ENCODE measurements at places on chromosomes 13 and 19.
A peak's percentile ranks its signal among the peaks of the same experiment; 100 is the strongest.

- DNase-seq: no peak
Observed at GRCh38 chr19:41426952-41427646, at the start of gene B3GNT8. B3GNT8 (minus strand) TSS chr19:41427374; CDS start chr19:41426778, 596 bp downstream.

GRCh38 chr13:113812178-113813040, 51.5 kb downstream of the GAS6 start:
- DNase-seq: no peak

GRCh38 chr13:98405107-98405571, 171.8 kb downstream of the STK24 start:
- DNase-seq: no peak

GRCh38 chr19:54029930-54030490, 33.7 kb downstream of the VSTM1 start:
- peak; percentile 59 for DNase-seq

GRCh38 chr19:2834294-2834871, 6.9 kb upstream of the ZNF555 start:
- no peak for DNase-seq

GRCh38 chr13:114112231-114112825, 20.1 kb downstream of the RASA3 start:
- DNase-seq: no peak

DNA sequence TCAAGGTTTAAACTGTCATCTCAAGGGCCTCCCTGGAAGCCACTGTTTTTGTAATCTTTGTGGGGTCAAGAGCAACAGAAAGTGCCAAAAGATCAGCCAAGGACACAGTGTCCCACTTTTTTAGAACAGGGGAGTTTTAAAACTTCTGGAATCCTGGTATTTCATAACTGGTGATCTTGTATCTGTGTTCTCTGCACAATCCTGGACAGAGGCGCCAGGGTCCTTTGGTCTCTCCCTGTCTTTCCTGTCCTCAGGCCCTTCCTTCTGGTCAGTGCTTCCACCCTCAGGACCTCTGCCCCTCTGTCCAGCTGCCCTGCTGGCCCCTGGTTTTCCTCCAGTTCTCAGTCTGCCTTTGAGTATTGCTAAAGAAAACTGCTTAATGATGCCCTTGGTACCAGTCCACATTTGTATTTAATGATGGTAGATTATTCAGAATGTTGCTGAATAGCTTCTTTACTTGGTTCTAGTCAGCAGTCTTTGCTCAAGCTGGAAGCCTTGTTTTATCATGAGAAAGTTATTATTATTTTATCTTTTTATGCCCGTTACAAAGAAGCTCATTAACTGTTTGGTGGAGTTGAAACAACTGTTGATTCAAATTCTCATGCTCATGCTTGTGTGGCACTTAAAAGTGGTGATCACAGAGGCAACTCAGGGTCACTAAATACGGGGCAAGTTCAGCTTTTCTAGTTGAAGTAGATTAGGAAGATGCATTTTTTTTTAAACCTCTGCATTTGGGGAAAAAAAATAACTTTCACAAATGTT, 47.5 kb downstream of the WASF3 start:
- DNase-seq: no peak

DNA sequence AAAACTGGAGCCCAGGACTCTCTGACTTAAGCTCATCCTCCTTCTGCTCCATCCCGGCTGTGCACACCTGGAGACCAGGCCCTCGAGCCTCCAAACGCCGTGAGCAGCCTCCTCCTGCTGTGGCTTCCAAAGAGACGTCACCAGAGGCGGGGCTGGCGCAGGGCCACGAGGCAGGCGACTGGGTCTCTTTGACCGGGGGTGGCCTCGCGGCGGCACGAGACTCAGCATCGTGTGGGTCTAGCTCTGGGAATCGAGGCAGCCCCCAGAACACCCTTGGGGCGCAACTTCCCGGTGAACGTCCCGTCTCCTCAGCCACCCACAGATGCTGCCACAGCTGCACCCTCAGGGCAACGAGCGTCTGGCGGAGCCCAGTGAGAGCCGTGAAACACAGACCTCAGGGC, 22.8 kb downstream of the RASA3 start:
- no peak for DNase-seq

GRCh38 chr13:35723053-35723461, 246.6 kb upstream of the MAB21L1 start:
- DNase-seq: no peak

DNA sequence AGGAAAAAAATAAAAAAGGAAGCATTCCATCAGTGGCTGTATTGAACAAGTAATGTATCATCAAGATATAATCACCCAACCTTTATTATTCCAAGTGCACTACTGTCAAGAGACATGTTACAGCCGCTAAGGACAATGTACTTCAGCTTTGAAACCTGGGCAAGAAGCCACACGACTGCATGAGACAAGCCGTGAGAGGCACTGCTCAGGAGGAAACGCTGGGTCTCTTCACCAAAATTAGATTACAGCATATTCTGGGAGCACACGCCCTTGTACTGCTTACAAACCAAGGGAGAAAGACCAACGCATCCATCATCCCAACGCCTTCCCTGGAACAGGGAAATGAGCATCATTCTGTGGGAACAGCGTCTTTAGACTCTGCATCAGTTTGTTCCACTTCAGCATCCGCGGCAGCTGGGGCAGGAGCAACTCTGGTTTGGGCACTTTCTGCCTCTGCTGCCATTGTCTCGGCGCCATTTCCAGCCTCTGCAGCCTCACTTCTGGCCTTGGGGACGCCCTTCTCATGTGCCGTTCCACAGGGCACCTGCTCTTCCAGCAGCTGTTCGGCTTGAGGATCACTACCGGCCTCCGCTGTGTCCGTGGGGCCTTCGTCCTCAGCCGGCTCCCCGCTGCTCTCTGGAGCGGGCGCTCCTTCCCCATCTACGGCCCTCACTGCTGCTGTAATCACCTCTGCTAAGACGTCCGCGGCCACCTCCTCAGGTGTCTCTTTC, 22.4 kb upstream of the BRD4 start:
- no peak for DNase-seq

DNA sequence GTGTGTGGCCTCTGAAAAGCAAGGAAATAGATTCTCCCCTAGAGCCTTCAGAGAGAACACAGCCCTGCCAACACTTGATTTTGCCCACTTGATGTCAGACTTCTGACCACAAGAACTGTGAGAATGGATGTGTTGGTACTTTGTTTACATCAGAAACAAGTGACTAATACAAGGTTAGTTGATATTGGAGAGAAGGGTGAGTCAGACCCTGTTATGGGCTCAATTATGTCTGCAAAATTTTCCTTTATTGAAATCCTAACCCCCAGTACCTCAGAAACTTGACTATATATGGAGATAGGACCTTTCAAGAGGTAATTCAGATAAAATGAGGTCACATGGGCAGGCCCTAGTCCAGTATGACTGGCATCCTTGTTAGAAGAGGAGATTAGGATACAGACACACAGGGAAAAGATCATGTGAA, 226.7 kb downstream of the RFC3 start:
- DNase-seq: peak; percentile 41

DNA sequence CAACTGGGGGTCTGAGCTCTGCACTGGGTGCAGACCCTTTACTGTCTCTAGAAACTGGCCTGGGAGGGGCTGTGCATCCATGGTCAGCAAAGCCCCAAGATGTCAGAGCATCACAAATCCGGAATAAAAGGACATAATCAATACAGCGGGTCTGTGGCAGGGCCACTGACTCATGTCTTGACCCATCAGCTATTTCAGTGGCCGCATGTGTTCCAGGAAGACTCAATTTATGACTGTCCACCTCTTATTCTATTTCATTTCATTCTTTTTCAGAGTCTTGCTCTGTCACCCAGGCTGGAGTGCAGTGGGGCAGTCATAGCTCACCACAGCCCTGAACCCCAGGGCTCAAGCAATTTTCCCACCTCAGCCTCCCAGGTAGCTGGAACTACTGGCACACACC, 53.2 kb downstream of the PEX11G start:
- no peak for DNase-seq

- DNase-seq: no peak
Observed at GRCh38 chr13:45508776-45509175, 44.0 kb downstream of the COG3 start.

GRCh38 chr13:35530581-35530980, 54.1 kb upstream of the MAB21L1 start:
- DNase-seq: no peak

GRCh38 chr19:48469289-48469881, at the start of gene CYTH2:
CYTH2 (plus strand) TSS chr19:48469369; CDS start chr19:48469508, 139 bp downstream.
- no peak for DNase-seq

DNA sequence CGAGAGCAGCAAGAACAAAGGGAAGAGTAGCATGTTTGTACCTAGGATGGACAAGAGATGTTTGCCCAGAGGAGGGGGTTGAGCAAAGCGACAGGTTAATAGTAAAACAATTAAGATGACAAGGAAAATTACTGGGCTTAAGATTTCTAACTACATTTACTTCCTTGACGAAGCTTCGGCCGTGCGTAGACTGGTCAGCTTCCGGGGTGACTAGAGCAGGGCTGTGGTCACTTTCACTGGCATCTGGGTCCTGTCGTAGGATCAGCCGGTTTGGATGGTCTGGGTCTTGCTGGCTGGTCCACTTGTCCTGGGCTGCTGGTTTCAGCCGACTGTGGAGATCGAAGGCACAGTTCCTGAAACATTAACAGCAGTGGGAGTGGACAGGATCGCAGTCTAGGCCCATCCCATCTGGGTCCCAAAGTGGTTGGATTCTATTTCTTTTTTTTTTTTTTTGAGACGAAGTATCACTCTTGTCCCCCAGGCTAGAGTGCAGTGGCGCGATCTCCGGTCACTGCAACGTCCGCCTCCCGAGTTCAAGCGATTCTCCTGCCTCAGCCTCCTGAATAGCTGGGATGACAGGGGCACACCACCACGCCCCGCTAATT, 5.0 kb upstream of the BSG start:
- no peak for DNase-seq

DNA sequence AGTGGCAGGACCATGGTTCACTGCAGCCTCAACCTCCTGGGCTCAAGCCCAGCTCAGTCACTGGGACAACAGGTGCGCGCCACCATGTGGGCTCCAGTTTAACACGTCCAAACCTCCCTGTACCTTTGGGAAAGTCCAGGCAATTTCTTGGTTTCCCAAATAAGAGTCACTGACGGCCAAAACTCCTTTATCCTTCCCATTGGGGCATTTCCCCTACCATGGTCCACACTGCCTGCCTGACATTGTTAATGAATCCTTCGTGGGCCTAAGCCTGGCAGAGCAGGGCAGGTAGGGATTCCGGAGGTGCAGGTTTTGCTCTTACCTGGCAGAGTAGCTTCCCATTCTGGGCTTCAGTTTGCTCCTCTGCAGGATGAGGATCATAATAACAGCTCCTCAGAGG, 66.2 kb upstream of the TM9SF2 start:
- no peak for DNase-seq

- DNase-seq: no peak
Observed at GRCh38 chr19:38234615-38235014, 10.6 kb upstream of the DPF1 start.

DNA sequence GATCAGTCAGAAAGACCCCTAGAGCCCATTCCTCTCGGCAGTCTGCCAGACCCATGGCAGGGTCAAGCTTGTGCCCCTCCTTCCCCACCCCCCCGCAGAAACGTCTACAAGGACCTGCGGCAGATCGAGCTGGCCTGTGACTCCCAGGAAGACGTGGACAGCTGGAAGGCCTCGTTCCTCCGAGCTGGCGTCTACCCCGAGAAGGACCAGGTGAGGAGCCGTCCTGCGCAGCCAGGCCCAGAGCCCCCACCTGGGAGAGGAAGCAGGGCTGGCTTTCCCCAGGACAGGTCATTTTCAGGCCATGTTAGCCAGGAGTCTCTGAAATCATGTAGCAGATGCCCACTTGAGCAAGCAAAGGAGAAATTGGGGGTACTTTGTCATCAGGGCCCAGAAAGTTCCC, 12.3 kb downstream of the TMED1 start:
- no peak for DNase-seq

DNA sequence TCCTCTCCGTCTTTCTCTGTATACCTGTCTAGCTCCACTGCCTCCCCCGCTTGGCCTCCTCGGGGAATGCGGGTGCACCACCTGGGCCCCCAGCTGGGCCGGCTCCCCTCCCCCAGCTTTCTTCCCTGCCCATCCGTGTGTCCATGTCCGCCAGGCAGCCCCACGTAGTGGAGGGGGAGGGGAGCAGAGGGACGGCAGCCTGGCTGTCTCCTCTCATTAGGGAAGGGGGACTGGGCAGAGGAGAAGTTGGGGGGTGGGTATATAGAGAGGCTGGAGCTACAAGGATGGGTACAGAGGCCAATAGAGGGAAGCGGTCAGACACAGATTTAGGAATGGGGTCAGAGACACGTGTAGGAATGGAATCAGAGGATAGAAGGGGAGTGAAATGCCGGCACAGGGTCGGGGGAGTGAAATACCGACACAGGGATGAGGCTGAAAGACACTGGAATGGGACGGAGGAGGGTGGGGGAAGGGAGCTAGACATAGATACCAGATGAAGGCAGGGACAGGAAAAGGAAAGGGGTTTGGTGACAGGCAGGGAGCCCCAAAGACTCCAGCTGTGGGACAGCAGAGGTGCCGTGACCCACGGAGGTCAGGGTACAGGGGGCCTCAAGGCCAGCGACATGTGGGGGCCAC, 2.8 kb downstream of the NECTIN2 start:
- DNase-seq: no peak

All from SW 1271 (cell line).